ENCODE measurements at places on chromosomes 12 and 14.

- DNase-seq = no peak
These were observed 73.4 kb upstream of the ANO4 start for GRCh38 chr12:100721169-100721568.

- DNase-seq = no peak
These were observed 8.2 kb upstream of the ZNF740 start for GRCh38 chr12:53172352-53172751.

DNA sequence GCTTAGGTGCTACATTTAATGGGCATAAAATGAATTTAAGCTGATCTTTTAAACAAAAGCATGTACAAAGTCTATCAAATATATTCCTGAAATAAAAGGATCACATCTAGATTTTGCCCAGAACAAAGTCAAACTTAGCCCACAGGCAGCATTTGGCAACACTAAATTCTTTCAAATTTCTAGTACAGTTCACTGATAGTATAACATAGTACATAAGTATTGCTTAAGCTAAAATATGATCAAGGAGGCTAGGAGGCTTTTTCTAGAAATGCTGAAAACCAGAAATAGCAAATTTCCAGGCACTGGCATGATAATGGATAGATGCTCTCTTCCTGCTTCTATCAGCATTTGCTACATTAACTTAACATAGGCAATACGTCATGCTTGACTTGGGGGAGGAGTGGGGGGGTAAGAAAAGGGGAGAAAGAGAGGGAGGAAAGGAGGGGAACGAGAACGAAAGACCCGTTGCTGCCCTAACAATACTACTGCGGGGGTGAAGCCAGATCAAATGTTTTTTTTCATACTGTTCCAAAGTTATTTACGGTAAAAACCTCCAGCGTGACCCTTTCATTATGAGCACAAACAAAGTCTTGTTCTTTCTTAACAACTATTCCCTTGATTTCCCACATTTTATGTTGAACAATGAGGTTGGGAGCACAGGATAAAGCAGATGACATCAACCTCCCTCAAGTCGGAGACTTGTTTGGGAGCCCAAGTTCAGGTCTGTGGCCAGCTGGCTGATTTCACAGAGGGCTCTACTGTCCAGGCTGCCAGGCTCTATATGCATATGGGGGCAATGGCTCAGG is 10.6 kb downstream of the TMED10 start:
- DNase-seq = no peak

DNA sequence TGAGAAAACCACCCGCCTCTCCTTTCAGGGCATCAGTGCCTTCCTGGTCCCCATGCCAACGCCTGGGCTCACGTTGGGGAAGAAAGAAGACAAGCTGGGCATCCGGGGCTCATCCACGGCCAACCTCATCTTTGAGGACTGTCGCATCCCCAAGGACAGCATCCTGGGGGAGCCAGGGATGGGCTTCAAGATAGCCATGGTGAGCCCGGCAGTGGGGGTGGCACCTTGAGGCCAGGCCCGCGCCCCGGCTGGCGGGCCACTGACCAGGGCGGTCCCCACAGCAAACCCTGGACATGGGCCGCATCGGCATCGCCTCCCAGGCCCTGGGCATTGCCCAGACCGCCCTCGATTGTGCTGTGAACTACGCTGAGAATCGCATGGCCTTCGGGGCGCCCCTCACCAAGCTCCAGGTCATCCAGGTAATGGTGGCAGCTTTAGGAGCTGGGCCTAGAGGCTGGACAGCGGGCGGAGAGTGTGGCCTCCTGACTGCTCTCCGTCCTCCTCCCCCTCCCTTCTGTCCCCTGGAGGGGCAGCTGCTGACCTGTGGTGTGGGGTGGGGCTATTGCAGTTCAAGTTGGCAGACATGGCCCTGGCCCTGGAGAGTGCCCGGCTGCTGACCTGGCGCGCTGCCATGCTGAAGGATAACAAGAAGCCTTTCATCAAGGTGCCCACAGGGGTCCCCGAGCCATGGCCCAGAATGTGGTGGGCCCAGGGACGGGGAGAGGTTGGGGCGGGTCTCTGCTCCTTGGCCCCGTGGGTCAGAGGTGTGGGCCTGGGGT is 12.8 kb downstream of the ACADS start:
- DNase-seq = no peak

- DNase-seq = no peak
These were observed 30.1 kb upstream of the RESF1 start for GRCh38 chr12:31929027-31929526.

Measured in NCI-H2107 (cell line).